ENCODE measurements at places on chromosomes 2 and 18. TPM values are rescaled to one million over a fixed set of nuclear protein-coding genes. Genes with fewer than 3 reads are reported as not detected.

Gene MROH2A
- not detected for total RNA-seq

Gene OLA1
- 118 TPM for total RNA-seq

Gene TCF23
- not detected for total RNA-seq

Gene ATP8B1
- total RNA-seq, result 136 TPM

Gene VSNL1
- 0.28 TPM for total RNA-seq
